ENCODE measurements at places on chromosomes 7 and 10.

GRCh38 chr10:98886686-98887085 is 349.0 kb downstream of the HPSE2 start:
- DNase-seq: no peak

GRCh38 chr7:82164813-82165212 is 278.8 kb downstream of the CACNA2D1 start:
- DNase-seq: peak; percentile 75

DNA sequence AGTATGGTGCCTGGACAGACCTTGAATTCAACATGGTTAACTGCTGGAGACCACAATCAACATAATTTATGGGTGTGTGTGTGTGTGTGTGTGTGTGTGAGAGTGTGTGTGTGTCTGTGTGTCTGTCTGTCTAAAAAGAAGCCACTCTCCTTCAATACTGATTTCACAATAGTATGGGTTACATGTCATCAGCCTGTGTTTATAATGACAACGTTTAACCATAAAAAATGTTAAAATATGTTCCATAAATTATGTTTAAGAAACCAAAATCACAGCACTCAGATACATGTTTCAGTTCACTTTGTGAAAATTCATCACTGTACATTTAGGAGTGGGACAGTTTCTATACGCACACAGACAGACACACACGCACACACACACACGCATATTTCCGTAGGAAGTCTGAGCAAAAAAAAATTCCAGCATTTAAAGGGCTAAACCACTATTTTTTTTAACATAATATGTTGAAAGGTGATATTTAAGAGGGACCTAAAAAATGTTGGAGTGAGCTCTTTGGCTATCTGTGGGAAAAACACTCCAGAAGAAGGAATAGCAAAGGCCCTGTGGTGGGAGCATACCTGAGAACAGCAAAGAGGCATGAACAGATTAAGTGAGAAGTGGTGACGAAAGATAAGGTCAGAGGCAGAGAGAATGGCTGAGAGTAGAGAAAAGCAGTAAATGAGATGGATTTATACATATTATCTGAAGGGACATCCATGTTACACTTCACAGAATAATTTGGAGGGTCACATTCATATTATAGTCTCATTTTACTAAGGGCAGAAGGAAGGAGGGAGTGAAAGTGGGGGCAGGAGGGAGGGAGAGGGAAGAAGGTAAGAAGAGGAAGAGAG is 10.9 kb downstream of the PDZD8 start:
- no peak for DNase-seq

DNA sequence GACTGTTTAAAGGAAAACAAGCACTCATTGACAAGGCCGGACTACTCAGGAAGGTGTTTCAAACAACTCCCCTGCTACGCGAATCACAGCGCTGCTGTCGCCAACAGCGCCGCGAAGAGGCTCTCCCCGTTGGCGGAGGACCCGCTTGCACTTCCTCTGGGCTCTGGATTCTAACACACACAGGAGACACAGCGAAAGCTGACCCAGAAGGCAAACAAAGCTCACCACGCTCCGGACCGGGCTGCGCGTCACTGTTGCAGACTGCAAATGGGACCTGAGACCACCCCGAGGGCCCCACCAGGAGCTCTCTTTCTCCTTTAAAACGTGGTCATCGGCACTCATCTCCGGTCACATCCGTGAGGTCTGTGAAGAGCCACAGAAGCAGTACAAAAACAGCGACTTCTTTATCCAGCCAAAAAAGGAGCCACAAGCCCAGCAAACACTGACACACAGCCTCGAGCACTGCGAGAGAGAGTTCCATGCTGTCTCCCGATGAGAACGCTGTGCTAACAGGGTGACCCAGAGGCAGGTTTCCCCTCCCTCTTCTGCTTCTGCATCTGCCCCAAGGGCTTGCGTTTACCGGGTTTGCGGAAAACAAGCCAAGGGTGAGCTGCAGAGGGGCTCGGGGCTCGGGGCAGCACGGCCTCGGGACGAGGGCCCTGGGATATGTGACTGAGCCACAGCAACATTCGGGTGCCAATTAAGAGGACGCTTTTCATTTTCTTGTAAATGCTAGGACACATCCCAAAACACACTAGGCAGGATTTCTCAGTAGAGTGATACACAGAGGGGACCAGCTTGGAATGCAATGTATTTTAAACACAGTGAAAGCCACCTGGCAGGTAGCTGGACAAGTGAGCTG is 41.3 kb downstream of the AMZ1 start:
- no peak for DNase-seq

- DNase-seq: no peak
Observed at GRCh38 chr10:21015851-21016250, 118.7 kb upstream of the NEBL start.

DNA sequence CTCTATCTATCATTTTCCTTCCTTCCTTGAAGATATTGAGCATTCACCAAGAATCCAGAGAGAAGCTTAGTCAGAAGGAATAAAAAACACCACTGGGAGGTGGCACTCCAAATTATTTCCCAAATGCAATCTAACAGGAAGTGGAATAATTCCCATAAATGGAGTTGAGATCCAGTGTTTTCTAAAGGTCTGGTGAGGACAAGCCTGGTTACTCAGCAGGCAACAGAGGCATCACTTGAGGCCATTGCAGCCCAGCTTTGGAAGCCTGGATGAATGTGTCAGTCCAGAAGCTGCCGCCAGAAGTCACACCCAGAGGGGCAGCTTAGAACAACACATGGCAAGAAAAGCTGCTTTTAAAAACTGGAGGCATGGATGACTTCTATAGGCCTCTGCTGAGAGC is 288.9 kb upstream of the KLF6 start:
- no peak for DNase-seq

- DNase-seq: no peak
Observed at GRCh38 chr7:18647582-18647981, 152.0 kb downstream of the HDAC9 start.

GRCh38 chr7:33108554-33109004 is 625 bp downstream of the RP9 start:
- no peak for DNase-seq

DNA sequence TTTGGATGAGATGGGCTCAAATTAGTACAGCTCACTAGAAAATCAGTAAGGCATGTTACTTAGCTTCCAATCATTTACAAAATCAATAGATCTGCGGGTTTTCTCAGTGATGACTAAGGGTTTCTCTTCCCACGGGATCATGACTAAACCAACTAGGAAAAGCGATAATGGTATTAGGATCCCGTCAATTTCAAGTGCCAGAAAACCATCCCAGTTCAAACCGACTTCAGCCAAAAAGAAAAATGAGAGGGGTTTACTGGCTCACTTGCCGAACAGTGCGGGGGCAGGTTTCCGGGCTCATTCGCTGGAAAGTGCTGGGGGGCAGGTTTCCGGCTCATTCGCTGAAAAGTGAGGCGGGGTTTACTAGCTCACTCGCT is 62.1 kb upstream of the LYZL2 start:
- DNase-seq: peak; percentile 77

GRCh38 chr10:105070952-105071351 is 429.9 kb downstream of the SORCS3 start:
- no peak for DNase-seq

- peak; percentile 46 for DNase-seq
Observed at GRCh38 chr7:1526271-1526754, 4.2 kb upstream of the MAFK start.

- no peak for DNase-seq
Observed at GRCh38 chr7:118902600-118902999, 678.1 kb downstream of the ANKRD7 start.

- no peak for DNase-seq
Observed at GRCh38 chr10:71517298-71518169, 120.8 kb downstream of the CDH23 start.

- DNase-seq: no peak
Observed at GRCh38 chr10:24382979-24383663, 174.2 kb downstream of the KIAA1217 start.

GRCh38 chr10:7054915-7055314 is 355.9 kb downstream of the SFMBT2 start:
- no peak for DNase-seq

DNA sequence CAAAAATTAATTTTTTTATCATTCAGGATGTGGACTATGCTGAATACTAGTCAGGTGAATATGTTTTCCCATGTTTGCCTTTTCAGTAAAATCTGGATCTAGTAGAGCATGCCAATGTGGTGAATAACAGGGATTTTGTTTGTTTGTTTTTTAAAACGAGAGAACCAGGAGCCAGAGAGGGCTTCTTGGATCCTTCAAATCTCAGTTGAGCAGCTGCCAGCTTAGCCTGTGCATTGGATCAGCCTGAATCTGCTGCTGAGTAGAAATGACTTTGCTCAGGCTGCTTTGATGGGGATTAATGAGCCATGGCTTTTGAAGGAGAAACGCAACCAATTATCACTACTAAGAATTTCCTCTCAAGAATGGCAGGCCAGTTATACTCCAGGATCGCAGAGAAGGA is 493.8 kb downstream of the ARL4A start:
- DNase-seq: peak; percentile 30

GRCh38 chr7:31234836-31235605 is 105.5 kb downstream of the NEUROD6 start:
- DNase-seq: no peak

DNA sequence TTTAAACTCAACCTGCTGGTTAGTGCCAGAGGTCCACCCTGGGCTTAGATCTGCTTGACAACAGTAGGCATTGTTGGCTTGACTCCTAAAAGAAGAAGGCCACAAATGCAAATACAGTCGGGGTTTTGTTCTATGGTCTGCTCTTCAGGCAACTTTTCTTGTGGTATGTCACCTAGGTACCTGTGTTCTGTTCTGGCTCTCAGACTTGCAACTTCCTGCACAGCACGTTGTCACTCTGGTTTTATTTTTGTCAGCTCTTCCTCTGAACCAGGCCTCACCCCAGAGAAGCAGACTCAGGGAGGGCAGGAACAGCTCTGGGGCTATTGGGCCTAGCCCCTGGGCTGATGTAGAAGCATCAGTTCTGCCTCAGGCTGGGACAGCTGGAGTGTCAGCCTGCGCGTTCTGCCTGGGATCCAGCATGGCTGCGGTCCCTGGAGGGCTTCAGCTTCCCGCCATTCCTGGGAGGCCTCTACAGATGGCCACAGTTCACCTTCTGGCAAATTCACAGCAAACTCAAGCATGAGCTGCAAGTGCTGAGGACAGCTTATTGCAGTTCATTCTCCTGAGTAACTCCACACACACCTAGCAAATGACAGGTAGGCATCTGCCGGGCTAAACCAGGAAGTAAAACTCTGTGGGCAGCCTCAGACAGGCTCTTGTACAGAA is 11.0 kb upstream of the PDCD4 start:
- no peak for DNase-seq

GRCh38 chr10:115665549-115665948 is 572.4 kb downstream of the ATRNL1 start:
- DNase-seq: no peak

DNA sequence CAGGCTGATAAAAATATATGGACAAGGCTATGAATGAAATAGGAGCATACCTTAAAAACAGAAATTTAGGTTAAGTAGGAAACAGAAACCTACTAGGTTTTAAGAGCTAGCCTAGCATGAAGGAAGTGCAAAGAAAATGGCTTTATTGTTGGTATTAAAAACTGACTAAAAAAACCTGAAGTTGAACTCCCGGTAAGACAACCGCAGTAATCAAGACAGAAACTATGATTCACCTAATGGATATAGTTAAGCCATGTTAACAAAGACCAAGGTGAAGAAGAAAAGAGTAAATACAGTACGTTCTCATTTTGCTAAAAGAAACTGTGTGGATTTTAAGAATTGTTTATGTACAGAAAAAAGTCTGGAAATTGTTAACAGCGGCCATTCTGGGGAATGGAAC is 2.5 kb downstream of the RTKN2 start:
- DNase-seq: no peak

GRCh38 chr10:77104459-77104980 is 533.1 kb downstream of the KCNMA1 start:
- peak; percentile 90 for DNase-seq

- peak; percentile 65 for DNase-seq
Observed at GRCh38 chr10:70528741-70529362, 50.3 kb downstream of the PALD1 start.

DNA sequence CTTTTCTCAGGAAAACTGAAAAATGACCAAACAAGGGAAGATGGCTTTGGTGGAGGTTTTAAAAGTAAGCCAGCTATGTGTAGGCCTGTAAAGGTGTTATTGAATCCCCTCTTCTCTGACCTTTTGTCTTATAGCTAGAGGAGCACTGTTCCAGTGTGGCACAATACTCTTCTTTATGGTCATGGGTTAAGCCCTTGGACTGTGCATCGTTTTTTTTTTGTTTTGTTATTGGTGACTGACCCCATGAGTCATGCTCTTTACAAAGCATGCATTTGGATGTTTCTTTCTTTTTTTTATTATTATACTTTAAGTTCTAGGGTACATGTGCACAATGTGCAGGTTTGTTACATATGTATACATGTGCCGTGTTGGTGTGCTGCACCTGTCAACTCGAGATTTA is 19.6 kb upstream of the FAM25A start:
- DNase-seq: peak; percentile 50

DNA sequence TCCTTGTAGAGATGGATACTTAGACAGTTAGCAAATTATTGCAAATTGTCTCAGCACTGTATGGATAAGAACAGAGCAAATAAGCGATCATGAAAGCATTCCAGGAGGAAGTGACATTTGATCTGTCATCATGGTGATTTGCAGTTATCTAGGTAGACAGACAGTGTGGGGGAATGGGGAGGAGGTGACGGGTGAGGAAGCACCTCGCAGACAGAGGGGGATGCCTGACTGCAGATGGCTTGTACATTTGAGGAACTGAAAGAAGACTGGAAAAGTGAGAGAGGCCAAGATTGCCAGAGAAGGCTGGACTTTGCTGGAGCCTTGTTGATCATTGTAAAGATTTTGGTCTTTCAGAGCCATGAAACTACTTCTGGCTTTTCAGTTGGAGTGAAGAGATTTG is 318.2 kb upstream of the CELF2 start:
- no peak for DNase-seq

DNA sequence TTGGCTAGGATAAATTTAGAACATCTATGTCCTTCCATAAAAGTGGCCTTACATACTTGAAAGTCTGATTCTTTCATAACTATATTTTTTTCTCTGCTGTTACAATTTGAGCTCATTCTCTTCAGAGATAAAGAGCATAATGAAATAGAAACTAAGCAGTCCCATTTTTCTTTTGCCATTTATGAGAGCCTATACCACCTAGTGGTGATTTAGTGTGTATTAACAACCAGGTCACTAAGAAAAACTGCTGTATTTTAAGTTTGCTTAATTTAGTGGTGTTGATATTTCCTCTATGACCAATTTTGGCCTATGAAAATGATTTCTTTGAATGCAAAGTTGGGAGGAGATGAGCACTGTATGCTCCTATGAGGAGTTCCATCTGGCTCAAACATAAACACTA is 88.7 kb upstream of the ZWINT start:
- peak; percentile 0 for DNase-seq

DNA sequence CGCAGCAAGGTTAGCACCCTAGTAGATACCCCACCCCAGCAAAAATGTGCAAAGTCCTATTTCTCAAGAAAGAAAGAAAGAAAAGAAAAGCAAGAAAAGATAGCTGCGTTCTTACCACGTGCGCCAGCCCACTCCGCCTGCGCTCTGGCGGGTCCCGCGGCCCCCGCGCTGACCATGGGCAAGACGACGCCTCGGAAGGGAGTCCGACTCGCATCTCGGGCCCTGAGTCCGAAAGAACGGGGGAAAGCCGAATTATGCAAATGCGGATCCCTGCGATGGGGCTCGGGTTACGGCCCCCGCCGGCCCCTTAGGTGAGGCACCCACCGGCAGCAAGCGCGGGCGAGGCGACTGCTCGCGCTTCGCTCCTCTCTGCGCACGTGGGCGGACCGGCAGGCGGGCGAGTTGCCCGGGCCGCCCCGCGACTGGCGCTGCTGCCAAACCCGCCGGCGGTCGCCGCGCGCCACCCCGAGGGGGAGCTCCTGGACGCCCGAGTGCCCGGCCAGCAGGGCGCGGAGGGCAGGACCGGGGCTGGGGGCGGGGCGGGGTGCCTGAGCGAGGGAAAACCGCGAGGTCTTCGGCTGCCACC is 2.4 kb upstream of the EGR2 start:
- peak; percentile 46 for DNase-seq

- DNase-seq: peak; percentile 47
Observed at GRCh38 chr7:114531326-114531725, 116.7 kb downstream of the FOXP2 start.
